ENCODE measurements at places on chromosomes 5 and 9. TPM values are rescaled to one million over a fixed set of nuclear protein-coding genes. Genes with fewer than 3 reads are reported as not detected.

GRCh38 chr9:112939418-112939817, 48.7 kb upstream of the SLC46A2 start:
- no peak overlapping the region for H3K4me3 ChIP-seq
- no peak for DNase-seq
- H3K36me3 ChIP-seq: no peaks in the 10 kb centered on the region

The PCDHGA6 gene
- 5.4 TPM for total RNA-seq

DNA sequence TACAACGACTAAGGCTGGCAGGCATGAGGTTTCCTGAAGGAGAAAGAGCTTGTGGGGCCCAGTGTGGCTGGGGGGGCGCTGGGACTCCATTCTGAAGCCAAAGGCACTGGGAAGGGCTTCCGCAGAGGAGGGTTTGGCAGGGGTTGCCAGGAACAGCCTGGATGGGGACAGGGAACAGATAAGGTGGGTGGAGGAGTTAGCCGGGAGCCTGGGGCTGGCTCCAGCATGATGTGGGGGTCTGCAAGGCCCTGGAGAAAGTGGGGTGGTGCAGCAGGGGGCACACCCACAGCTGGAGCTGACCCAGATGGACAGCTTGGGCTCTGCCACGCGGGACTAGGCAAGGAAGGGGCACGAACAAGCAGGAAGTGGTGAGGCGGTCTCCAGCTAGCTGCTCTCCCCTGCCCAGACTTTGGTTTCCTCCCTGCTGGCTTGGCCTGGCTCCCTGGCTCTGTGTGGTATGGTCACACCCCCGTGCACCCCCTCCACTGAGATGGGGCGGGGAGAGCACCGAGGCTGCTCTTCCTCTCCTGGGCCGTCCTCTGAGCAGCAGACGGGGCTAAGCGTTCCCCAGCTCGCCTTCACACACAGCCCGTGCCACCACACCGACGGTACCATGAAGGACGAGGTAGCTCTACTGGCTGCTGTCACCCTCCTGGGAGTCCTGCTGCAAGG, at the start of gene LTC4S:
Gene LTC4S (plus strand): TSS at position 519 of the 672 bp plus-strand sequence. CDS start 95 bp downstream, at position 614.
- no peak within 1 kb of the TSS for H3K27ac ChIP-seq
- H3K36me3 ChIP-seq: peaks cover 4% of the 10 kb centered on the region
- no peaks in the 10 kb centered on the region for H3K27me3 ChIP-seq
- no peak within 1 kb of the TSS for H3K4me3 ChIP-seq

DNA sequence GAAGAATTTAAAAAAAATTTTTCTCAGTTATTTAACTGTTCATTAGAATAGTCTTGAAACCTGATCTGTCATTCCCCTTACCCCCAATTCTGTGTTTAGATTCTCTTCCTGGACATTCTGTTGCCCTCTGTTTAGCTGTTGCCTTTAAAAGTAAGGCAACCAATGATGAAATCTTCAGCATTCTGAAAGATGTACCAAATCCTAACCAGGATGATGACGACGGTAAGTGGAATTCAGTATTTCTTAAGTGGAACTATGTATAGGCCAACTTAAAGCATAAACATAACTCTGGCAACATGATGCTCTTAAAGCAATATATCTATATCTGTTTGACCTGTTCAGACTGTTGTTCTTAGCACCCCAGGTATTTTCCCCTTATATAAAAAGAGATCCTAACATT, 27.2 kb downstream of the NCBP1 start:
- no peak for DNase-seq
- H3K27ac ChIP-seq: no peak overlapping the region
- no peak overlapping the region for H3K4me3 ChIP-seq
- no peaks in the 10 kb centered on the region for H3K4me1 ChIP-seq

GRCh38 chr9:22148876-22149637, 140.0 kb upstream of the CDKN2B start:
- H3K4me1 ChIP-seq: peaks cover 27% of the 10 kb centered on the region
- DNase-seq: peak; percentile 33
- no peaks in the 10 kb centered on the region for H3K27me3 ChIP-seq
- H3K4me3 ChIP-seq: no peak overlapping the region
- H3K27ac ChIP-seq: peak overlapping the region; percentile 53
- no peaks in the 10 kb centered on the region for H3K36me3 ChIP-seq
